ENCODE measurements at places on chromosomes 13 and 19.

DNA sequence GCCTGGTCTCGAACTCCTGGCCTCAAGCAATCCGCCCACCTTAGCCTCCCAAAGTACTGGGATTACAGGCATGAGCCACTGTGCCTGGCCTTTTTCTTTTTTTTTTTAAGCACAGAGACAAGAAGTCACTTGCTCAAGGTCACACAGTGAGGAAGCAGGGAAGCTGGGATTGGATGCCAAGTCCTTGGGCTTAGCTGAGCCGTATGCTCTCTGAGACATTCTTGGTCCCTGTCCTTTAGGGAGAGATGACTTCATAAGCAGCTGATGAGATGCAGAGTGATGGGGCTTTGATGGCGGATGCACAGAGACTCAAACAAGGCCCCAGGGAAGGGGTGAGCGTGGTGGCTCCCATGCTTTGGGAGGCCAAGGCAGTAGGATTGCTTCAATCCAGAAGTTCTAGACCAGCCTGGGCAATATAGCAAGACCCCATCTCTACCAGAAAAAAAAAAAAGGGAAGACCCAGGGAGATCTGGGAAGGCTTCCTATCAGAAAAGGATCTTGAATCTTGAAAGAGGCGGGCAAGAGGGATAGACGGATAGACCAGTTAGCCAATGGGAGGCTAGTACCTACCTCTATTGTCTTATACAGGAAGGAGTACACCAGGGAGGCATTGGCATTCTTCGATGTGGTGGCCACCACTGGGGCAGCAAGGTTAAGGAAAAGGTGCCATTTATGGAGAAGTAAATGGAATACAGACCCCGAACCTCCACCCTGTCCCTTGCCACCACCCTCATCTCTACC lies 3.9 kb downstream of the AP1M2 start:
- no peak for DNase-seq

- DNase-seq = no peak
Observed at GRCh38 chr19:38207543-38207942, 16.5 kb downstream of the DPF1 start.

DNA sequence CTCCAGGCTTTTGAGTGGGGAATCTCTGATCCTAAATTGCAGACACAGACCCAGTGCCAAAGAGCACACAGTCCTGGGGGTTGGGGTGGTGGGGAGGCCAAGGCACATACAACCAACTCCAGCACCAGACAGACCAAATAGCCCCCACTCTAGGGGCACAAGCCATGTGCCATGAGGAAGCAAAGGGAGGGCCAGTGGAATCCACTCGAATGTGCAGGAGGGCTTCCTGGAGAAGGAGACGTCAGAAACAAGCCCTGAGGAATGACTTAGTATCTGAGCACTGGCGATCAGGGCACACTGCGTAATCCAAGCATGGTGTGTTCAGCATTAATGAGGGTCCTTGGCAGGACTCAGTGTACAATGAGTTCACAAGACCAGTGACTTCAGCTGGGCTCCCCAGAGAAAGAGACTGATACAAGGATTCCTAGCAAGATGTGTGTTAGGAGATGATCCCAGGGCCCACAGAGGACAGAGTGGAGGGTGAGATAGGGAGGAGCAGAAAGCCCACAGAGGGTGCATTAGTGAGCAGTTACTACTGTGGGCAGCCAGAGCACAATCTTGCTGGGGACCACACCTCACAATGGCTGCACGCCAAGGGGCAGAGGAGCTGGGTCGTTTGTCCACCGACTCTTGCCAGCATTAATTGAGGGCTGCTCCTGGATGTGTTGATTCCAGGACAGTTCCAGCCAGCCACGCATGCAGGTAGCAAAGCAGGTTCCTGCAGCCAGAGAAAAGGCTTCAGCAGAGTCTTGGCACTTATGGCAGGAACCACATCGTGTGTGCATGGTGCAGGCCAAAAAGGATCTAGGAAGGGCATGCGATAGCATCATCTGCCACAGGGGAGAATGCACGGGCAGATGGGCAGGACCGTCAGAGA lies 152.6 kb upstream of the VSTM2B start:
- no peak for DNase-seq

GRCh38 chr19:58409010-58409790 lies 751 bp downstream of the ZNF584 start:
- DNase-seq = no peak

- DNase-seq = no peak
Observed at GRCh38 chr13:113883921-113884804, 20.3 kb upstream of the GAS6 start.

- peak; percentile 16 for DNase-seq
Observed at GRCh38 chr13:41019011-41019487, at the start of gene ELF1. ELF1 (minus strand) TSS chr13:41019316; CDS start chr13:40982054, 37,262 bp downstream.

GRCh38 chr19:4536798-4537197 lies 1.8 kb upstream of the PLIN5 start:
- DNase-seq = no peak

- no peak for DNase-seq
Observed at GRCh38 chr19:45103156-45103507, 10.2 kb downstream of the PPP1R37 start.

- DNase-seq = peak; percentile 41
Observed at GRCh38 chr13:51797664-51798488, 6.1 kb downstream of the DHRS12 start.

- no peak for DNase-seq
Observed at GRCh38 chr13:102563267-102563666, 33.5 kb upstream of the TPP2 start.

DNA sequence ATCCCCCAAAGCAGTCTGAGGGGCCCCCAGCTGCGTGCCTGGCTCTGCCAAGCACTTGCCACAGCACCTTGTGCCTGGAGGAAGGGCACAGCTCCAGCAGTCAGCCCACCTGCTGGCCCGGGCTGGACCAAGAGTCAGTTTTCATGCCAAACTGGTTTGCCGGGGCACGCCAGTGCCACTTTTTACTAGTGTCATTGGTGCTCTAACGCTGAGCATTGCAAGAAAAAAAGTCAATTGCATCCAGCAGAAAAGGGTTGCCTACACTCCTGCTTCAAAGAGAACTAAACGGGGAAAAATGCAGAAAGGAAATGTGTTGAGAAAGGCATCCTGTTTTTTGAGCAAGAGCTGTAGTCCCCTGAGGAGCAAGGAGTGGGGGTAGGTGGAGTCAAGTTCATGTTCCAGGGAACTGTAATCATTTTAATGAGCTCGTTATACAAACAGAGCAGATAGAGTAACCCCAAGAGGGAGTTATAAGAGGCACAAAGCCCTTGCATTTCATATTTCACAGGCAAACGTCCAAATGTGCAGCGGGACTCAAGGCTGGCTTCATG lies 68.4 kb downstream of the F2RL3 start:
- no peak for DNase-seq

DNA sequence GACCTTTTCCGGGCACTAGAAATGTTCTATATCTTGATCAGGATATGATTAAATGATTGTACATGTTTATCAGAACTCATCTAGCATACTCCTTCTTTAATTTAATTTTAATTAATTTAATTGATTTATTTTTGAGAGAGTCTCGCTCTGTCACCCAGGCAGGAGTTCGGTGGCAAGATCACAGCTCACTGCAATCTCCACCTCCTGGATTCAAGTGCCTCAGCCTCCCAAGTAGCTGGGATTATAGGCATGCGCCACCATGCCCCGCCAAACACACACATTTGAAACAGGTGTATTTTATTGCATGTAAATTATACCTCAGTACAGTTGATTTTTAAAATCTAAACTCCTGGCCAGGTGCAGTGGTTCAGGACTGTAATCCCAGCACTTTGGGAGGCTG lies 17.4 kb upstream of the BCL3 start:
- no peak for DNase-seq

DNA sequence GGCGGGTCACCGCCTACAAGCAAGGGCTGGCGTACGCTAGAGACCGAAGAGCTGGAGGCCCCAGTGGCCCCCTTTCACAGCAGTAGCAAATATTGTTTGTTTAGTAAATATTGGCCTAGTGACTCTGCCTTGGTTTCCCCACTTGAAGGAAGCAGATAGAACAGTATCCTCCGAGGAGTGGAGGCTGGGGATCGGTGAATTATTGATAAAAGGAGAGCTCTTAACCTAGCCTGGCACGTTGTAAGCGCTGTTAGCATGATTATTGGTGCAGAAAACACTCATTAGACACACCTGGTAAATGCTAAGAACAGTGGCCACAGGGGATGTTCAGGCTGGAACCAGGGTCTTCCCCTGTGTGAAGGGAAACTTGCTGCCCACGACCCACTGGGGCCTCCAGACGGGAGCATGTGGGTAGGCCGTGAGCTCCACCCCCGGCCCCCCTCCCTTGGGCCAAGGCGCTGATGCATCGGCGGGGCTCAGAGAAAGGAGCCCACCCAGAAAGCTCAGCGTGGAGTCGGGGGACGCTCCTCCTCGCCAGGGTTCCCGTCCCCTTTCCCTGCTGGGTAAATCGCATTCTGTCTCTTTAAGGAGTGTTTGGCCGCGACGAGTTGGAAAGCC lies 2.3 kb downstream of the IER2 start:
- no peak for DNase-seq

DNA sequence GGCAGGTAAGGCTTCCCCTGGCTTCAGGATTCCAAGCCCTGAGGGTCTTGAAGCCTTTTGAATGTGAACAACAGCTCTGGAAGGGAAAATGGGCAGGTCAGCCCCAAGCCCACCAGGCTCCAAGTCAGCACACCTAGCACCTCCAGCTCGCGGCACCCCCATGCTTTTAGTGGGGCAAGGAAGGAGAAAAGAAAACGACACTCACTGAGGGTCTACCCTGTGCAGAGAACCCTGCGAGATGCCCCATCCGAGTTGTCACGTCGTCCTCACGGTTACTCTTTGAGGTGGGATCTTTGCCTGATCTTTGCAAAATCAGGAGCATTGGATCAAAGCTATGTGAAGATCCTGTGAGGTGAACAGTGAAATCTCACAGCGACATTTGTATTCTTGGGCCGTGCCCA lies 5.7 kb upstream of the F10 start:
- DNase-seq = no peak

- no peak for DNase-seq
Observed at GRCh38 chr13:98825659-98826058, 73.2 kb upstream of the SLC15A1 start.

DNA sequence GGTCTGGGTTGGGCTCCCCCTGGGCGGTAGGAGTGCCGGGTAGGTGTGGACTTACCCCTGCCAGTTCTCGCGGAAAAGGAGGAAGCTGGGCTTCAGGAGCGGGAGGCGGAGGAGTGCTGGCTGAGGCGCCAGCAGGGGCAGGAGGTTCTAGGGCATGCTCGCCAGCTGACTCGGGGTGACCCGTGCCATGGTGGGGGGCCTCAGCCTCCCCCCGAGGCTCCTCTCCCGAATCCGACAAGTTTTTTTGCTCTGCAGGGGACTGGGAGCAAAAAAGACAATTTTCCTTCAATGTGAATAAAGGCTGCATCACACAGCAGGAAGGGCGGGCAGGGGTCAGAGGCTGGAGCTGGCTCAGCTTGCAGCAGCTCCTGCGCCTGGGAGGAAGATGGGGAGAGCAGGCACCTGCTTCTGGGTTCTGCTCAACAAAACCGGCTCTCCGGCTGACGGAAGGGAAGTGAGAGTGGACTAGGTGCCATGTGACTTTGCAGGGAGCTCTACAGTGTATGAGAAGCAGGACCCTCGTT lies 26.5 kb downstream of the RANBP3 start:
- DNase-seq = no peak

- peak; percentile 43 for DNase-seq
Observed at GRCh38 chr13:20160306-20161274, at the start of gene GJA3. GJA3 (minus strand) TSS chr13:20161052; CDS start chr13:20143288, 17,764 bp downstream.

DNA sequence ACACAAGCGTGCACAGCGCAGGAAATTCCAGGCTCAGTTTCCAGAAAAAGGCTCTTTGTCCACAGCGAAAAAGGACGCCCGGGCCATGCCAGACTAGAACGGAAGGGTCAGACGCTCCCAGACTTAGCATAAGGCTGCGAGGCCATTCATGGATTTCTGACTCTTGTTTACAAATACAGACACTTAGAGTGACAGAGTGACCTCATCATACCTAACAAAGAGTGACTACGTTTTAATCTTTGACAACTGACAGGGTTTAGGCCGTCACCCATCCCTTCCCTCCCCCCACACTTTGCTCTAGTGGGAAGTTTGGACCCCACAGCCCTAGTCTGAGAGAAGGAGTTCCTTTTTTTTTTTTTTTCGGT lies 418 bp upstream of the ZNF709 start:
- DNase-seq = no peak

- DNase-seq = no peak
Observed at GRCh38 chr13:92989301-92989700, 237.3 kb upstream of the GPC6 start.

DNA sequence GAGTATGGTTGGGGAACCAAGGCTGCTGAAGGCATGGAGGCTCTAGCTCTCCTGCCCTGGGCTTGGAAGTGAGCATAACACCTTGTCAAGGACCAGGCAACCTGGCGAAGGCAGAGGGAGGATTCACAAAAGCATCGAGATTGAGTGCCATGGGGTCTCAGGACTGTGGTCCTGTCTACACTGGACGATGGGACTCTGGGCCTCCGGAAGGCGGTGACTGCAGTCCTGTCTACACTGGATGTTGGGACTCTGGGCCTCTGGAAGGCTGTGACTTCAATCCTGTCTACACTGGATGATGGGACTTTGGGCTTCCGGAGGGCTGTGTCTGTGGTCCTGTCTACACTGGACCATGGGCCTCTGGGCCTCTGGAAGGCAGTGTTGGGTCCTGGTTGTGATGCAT lies 290.4 kb downstream of the TEX29 start:
- no peak for DNase-seq

GRCh38 chr13:99307648-99308339 lies 595 bp upstream of the GPR183 start:
- peak; percentile 50 for DNase-seq

- no peak for DNase-seq
Observed at GRCh38 chr19:41997121-41997850, 3.3 kb upstream of the ATP1A3 start.

- DNase-seq = peak; percentile 35
Observed at GRCh38 chr19:7705387-7706187, 3.7 kb upstream of the FCER2 start.

GRCh38 chr13:32537580-32538142 lies 934 bp downstream of the N4BP2L2 start:
- peak; percentile 12 for DNase-seq

- no peak for DNase-seq
Observed at GRCh38 chr13:95644601-95645052, at the start of gene DZIP1. DZIP1 (minus strand) TSS chr13:95644706; CDS start chr13:95642029, 2,677 bp downstream.

DNA sequence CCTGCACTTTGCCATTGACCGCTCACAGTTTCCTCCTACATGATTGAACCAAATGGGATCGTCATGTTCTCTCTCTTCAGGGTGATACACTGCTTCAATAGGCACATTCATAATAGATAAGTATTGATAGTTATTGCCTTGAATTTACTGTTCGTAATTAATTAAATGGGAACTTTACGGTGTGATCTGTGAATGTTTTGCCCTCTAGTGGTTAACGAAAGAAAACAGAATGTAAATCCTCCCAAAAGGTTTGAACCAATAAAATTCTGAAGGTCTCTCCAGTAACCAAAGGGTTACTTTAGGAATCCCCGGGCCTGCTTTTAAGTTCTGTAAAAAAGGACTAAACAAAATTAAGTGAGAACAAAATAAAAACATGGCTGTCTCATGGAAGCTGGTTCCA lies 389.3 kb downstream of the DACH1 start:
- no peak for DNase-seq

DNA sequence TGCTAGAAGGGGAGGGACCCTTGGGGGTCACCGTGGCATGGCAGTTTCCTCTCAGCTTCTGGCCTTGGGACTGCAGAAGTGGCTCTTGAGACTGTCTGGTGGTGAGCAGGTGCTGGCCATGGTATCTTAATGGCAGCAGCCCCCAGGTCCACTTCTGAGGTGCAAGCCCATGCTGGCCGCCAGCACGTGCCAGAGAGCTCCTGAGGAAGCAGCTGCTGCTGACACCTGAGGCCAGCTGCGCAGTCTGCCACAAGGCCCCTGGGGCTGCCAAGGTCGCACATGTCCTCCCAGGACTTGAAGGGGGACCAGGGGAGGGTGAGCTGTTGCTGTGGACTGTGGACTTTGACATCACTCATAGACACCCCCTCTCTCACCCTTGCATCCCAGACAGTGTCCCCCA lies 48.0 kb downstream of the NFIX start:
- no peak for DNase-seq

All from activated CD8-positive, alpha-beta memory T cell treated with anti-CD3 and anti-CD28 coated beads for 4 hours (primary cell).